ENCODE measurements at places on chromosomes 2 and 18.

DNA sequence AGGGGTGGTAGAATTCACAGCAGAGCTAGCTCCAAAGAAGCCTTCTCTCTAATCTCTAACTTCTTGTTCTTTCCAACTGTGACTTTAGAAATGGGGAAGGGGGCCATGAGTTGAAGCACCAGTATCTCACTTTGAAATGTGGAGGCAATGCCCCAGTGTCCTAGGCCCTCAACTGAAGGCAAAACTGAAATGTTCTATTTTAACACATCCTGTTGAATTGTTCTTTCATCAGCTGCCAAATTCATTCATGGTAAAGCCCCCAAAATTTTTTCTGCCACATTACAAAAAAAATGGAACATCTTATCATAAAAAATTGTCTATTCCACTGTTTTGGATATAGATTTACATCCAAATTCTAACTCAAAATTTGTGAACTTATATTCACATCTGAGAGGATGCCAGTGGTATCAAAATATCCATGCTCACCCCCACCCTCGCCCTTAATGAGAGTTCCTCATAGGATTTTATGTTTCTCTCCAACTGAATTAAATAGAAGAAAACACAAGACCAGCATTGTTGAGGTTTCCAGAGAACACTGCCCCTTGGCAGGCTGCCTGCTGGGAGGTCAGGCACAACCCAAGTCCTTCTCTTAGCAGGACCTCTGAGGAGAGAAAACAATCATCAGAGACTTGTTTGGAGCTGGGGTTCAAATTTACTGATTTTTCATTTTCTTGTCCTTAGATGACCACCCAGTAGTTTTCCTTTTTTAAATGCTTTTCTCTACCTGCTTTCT lies 147.4 kb upstream of the PGAP1 start:
- DNase-seq, result no peak

GRCh38 chr2:219642069-219642454 lies 14.6 kb downstream of the SLC4A3 start:
- no peak for DNase-seq

DNA sequence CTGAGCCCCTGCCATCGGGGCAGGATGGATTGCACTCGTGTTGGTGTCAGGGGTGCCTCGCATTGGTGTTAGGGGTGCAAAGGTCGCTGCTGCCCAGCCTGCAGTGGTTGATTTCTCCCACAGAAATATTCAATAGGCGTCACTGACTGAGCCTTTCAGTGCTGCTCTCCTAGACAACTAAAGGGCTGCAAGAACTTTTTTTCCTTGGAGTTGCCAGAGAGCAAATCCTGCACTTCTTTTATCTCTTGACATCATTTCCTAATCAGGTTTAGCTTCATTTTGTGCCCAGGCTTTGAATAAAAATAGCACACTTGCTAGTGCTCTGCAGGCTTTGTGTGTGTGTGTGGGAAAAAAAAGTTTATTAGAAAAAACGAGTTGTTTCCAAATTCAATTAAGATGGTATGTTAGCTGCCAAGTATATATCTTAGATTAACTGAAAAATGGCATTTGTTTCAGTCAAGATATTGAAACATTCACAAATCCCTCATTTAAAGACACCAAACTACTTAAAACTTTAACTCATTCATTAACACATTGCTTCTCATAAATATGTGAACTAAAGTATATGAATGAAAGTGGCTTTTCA lies 125.6 kb downstream of the SOCS6 start:
- DNase-seq, result no peak

GRCh38 chr2:219459460-219460311 lies 25.0 kb downstream of the SPEG start:
- DNase-seq, result no peak

- DNase-seq, result no peak
These were observed 332.2 kb downstream of the DYSF start for GRCh38 chr2:71785516-71785981.

All from stimulated activated CD8-positive, alpha-beta memory T cell treated with anti-CD3 and anti-CD28 coated beads, Interleukin-12 subunit alpha, Interleukin-12 subunit beta, amount 100 ng/mL, for 1 hour (primary cell).